ENCODE measurements at places on chromosomes 13 and 19.

DNA sequence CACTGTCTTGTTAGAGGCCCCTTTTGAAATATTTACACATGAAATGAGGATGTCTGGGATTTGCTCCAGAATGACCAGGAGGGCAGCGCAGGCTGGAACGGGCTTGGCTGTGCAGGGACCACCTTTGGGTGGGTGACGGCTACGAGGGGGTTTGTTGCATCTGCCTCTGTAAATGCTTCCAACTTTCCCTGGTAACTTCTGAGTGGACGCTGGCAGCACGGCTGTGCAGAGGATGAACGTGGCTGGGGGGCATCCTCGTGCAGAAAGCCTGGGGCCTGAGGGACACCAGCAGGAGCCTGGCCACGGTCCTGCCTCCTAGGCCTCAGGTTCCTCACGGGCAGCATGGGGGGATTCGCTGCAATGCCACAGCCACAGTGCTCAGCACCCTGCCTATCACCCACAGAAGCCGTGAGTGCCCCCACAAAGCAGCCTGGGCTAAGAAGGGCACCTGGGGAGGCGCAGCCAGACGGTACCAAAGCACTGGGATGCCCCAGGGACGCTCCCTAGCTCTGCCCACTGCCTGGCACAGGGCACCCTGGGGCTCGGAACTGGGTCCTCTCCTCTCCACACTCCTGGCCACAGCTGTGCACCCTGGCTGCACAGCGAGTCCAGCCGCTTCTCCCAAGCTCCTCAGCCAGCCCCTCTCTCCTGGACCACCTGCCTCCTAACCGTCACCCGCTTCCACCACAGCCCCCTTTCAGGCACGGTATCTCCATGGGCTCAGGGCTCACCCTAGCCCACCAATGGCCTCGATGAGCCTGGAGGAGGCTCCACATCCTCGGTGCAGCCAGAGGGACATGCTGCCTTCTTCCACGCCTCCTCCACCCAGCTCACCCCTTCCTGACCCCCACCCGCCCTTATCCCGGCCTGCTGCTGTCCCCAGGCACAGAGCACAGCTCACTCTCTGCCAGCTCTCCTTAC is 44.5 kb downstream of the MLLT1 start:
- DNase-seq = no peak

DNA sequence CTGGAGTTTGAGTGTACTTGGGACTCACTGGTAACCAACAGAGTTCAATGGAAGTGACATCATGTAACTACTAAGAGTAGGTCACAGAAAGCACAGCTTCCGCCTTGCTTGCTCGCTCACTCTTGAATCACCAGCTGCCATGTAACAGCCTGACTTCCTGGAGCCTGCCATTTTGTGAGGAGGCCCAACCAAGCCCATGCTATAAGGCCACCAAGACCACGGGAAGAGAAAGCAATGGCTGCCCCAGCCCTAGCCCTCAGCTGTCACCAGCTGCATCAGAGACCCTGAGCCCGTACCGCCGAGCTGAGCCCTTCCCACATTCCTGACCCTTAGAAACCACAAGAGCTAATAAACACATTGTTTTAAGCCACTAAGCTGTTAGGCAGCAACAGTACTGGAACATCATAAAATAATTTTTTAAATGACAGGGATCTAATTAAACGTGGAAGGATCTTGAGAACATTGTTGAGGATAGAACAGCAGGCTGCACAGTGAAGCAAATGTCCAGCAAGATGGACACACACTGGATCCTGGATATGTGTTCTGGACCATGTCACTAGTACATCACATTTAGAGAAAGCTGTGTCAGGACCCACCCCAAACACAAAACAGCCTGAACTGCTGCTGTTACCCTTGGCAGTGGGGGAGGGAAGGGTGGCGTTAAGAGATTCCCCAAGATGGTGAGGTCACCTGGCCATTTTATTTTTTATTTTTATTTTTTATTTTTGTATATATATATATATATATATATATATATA is 21.7 kb upstream of the LDLR start:
- DNase-seq = no peak

DNA sequence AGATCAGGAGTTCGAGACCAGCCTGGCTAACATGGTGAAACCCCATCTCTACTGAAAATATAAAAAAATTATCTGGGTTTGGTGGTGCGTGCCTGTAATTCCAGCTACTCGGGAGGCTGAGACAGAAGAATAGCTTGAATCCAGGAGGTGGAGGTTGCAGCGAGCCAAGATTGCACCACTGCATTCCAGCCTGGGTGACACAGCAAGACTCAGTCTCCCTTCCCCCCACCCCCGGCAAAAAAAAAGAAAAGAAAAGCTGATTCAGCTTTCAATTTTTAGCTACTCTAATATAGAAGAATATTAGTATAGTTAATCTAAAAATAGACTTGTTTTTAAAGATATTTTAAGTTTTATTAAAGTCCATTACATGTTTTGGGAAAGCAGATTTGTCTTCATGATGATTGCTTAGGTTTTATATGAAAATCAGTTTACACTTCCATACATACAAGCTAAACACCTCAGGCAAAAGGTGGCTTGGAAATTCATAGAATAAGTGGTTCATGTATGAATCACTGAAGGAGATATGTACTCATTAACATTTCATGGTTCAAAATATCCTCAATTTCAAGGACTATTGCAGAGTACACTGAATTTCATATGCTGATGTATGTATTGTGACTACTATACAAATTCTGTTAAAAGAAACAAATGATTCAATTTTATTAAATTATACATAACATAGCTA is 165.2 kb downstream of the TDRD3 start:
- no peak for DNase-seq

- no peak for DNase-seq
These were observed 521.8 kb downstream of the MYO16 start for GRCh38 chr13:109151255-109151654.

DNA sequence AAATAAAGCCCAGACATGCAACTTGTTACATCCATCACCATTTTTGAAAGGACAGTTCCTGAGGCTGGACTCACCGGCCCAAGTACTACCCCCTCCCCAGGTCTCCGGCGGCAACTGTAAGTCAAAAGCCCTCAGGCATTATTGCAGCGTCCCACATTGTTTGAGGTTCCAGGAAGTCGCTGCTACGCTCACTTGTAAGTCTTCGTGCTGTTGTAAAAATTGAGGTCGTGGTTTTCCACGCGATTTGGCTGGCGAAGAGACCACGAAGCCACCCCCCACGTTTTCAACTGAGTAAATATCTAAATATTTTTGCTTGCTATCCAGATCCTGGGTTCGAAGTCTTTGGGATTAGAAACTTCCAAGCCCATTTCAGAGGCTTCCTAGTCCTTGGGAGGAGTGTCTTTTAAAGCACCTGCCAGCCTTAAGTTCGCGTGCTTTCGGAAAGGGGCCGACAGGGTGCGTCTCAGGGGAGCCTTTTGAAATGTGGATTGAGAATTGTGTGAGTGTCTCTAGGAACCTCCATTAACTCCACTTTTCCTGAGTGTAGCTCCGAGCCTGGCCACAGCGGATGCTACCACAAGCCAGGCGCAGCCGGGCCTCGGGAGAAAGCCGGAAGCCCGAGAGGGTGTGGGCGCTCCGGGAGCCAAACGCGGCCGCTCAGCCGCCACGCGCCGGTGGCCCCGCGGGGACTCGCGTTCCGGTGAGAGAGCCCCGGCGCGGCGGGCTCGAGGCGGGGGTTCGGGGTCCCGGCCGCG is 434 bp upstream of the FNDC3A start:
- peak; percentile 70 for DNase-seq

DNA sequence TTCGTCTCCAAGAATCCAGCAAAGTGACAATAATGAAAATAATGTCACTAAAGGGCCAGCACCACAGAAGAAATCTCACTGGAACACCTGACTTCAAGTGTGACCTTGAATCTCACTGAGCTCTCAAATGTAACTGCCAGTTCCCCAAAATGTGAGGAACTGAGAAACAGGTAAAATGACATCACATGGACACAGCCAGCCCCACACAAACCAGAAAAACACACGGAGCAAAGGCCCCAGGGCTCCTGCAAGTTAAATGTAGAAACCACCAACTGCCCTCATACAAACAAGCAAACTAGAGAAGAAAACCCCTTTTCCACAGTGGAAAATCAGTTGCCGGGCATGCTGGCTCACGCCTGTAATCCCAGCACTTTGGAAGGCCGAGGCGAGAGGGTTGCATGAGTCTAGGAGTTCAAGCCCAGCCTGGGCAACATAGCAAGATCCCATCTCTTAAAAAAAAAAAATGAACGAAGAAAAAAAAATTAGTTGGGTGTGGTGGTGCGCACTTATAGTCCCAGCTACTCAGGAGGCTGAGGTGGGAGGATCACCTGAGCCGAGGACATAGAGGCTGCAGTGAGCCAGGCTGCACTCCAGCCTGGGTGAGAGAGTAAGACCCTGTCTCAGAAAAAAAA is 8.7 kb upstream of the KANK2 start:
- DNase-seq = no peak

GRCh38 chr13:90015565-90016507 is 1331.7 kb upstream of the MIR17HG start:
- DNase-seq = no peak

DNA sequence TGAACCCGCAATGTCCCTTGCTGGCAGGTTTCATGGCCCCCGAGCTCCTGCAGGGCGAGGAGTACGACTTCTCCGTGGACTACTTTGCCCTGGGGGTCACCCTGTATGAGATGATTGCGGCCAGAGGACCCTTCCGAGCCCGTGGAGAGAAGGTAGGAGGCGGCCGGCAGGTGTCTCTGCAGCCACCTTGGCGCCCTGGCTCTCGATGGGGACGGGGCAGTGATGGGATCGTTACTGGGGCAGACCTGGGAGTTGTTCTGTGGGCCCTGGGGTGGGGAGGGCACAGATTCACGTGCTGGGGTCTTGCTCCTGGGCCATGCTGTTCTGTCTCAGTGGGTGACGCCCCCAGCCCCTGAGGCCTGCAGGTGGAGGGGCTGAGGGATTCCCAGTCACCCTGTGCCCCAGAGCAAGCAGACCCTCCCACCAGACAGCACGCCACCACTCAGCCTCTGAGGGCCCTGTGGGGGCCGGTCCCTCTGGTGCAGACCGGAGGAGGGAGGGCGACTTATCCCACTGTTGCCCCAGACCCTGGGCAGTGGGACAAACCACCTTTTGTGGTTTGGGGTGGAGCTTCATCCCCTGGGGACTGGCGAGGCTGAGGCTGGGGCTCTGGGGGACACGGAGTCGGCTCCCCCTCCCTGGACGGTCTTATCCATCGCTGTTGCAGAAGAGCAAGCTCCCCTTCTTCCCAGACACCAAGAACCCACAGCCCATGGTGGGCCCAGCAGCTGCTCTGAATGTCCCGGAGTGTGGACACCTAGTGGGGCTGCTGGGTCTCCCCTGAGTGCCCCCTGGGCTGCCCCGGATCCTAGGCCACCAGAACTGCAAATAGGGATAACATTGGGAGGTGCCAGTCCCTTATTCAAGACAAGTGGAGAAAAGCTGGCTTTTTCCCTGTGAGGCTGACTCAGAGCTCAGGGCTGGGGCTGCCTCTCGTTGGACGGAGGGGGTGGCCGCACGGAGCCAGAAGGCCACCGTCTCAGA is 27.5 kb upstream of the TMEM255B start:
- no peak for DNase-seq

- no peak for DNase-seq
These were observed 1002.4 kb upstream of the PCDH9 start for GRCh38 chr13:68232351-68233130.

DNA sequence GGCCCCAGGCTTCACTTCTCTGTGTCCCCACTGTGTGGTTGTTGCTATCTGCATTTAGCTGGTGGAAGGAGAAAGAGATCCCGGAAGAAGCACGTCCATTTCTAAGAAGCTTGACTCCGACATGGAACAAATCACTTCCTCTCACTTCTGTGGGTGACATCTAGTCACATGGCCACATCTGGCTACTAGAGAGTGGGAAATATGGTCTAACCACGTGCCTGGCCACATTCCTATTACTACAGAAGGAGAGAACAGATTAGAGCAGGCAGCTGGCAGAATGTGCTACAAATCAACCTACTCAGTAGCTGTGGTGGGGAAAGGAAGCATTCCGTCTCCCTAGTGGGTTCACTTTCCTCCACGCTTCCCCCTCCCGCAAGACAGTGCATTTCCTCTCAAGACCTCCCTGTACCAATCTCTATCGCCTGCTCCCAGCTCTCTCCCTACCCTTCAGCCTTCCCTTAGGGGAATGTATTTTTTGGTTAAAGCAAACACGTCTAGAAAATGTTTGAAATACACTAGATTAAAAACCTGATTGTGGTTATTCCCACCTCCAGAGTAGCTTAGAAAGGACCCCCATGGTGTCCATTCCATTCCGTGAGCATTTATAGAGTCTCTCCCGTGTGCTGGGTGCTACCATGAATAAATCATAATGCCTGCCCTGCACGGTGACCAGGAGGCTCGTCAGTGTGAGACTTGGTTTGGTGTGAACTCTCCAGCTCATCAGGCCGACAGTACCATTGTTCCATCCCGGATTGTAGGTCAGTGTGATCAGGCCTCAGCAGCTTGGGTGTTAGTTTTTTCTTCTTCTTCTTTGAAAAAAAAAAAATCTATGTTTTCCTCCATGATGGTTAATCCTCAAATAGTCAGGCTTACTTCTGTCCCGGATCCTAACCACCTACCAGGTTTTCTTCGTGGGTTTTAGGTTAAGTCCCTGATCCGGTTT is 8.0 kb upstream of the AMER2 start:
- DNase-seq = no peak

DNA sequence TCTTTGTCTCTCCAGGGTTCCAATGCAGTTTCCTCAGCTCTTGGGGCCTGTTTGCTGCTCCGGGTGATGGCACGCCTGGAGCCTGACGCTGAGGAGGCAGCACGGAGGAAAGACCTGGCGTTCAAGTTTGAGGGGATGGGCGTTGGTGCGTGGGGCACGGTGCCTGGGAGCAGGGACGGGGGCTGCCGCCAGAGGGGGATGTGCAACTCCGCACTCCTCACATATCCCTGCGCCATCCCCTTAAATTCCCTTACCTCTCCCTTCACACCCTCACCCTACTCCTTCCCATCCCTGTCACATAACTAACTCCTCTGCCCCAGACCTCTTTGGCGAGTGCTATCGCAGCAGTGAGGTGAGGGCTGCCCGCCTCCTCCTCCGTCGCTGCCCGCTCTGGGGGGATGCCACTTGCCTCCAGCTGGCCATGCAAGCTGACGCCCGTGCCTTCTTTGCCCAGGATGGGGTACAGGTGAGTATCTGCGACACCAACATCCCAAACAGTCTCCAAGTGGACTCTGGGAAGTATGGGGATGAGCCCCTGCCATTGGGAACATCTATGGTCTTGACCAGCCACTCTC is 31.1 kb downstream of the TRPM4 start:
- DNase-seq = no peak

- no peak for DNase-seq
These were observed 20.4 kb upstream of the NANOS3 start for GRCh38 chr19:13856497-13856896.

DNA sequence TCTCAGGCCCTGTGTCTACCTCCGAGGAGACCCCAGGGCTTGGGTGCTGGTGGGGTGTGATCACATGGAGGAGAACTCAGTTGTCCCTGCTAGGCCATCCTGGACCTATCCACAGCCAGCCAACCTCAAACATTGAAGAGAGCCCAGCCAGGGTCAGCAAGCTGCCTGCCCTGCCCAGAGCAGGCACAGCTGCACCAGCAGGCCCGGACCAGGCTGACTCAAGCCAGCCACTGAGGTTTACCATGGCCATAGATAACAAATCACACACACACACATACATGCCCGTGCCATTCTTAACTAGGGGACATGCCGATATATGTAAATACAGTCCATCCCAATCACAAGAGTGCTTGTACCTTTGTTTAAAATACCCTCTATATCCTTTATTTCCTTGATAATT is 8.1 kb downstream of the ARHGEF7 start:
- DNase-seq = no peak

Measured in stimulated activated naive CD4-positive, alpha-beta T cell (primary cell).